A549 treated with DMSO at 1 μM for 4 hours (cell line): ENCODE measurements at places on chromosomes 6 and 20. TPM values are rescaled to one million over a fixed set of nuclear protein-coding genes. Genes with fewer than 3 reads are reported as not detected.

Gene ARMC12
- total RNA-seq, result 0.18 to 0.40 TPM (median 0.24 TPM) in 5 replicates

Gene SSTR4
- total RNA-seq, result not detected in 5 replicates

Gene C6orf163
- total RNA-seq, result 0.15 to 0.19 TPM (median 0.17 TPM) in 3 of 5 replicates, not detected in the others

Gene MYLIP
- total RNA-seq, result 3.0 to 3.8 TPM (median 3.2 TPM) in 5 replicates

Gene SLC22A16
- total RNA-seq, result not detected in 5 replicates

Gene CRISP2
- not detected in 5 replicates for total RNA-seq

Gene SIRPB1
- 0.43 to 0.99 TPM (median 0.66 TPM) in 5 replicates for total RNA-seq

Gene GPX5
- total RNA-seq, result not detected in 5 replicates

Gene CST5
- not detected in 5 replicates for total RNA-seq

Gene TOX2
- total RNA-seq, result 8.4 to 11.4 TPM (median 9.3 TPM) in 5 replicates

Gene POU5F1
- 2.5 to 4.6 TPM (median 3.8 TPM) in 5 replicates for total RNA-seq
